ENCODE measurements at places on chromosomes 1 and 21.

GRCh38 chr1:53116307-53116810 is 26.1 kb downstream of the SLC1A7 start:
- no peak for DNase-seq

DNA sequence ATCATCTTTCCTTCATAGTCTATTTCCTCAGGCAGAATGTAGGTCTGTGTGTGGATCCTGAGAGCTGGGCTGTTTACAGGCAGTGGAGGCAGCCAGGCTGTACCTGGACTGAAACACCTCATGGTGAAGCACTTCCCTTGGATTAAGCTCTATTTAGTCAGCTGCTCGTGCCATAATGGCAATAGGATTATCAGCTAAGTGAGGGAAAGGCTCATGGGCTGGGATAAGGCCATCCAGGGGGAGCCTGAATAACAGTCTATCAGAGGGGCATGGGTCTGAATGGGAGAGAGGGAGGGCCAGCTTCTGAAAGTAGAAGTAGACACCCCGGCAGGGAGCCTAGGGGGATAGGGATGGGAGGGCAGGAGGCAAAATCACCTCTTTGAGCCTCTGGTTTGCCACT is 8.3 kb downstream of the RNASEL start:
- DNase-seq: no peak

DNA sequence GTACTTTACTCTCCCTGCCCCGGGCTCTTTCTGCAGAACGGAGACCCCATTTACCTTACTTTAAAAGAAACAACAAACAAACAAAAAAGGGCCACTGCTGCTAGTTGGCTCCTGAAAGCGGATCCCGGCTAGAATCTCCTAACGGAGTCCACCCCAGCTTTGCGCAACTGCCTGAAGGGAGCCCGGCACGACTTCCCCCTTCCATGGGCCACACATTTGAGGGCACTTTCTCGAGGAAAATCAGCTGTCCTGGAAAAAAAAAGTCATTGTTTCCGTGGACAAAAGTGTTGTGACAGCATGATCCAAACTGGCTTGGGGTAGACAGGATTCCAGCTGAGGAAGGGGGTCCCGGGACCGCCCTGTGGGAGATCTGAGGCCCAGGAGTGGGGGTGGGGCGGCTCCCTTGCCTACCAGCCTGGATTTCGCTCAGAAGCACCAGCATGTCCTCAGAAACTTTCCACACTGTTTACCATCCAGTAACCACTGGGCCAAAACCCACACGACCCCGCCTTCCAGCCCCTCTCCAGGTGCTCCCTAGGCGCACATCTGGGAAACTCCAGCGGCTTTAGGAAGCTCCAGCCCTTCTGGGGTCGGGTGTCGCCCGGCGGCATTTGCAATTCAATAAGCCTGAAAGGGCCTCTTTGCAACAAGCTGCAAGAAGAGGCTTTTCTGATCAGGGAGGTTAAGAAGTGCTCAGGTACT is 4.8 kb downstream of the RIPK4 start:
- DNase-seq: no peak

DNA sequence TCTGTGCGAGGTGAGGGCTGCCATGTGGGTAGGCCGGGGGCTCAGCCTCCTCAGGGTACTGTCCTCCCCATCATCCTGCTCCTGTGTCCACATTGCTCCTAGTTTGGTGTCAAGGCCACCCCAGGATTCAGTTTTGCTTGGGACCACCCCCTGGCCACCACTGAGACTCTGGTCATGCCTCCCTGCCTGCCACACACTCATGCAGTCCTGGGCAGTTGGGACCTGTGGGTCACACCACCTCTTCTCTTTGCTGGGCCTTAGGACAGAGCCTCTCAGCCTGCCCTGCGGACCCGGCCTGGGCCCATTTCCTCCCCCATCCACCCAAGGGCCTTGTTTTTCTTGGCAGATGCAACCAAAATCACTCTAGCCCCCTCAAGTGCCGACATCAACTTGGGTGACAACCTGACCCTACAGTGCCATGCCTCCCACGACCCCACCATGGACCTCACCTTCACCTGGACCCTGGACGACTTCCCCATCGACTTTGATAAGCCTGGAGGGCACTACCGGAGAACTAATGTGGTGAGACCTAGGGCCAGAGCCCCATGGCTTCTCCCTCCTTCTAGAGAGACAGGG is 19.4 kb downstream of the TMEM81 start:
- DNase-seq: no peak

GRCh38 chr1:66730462-66730861 is 21.8 kb upstream of the DYNLT5 start:
- DNase-seq: no peak

DNA sequence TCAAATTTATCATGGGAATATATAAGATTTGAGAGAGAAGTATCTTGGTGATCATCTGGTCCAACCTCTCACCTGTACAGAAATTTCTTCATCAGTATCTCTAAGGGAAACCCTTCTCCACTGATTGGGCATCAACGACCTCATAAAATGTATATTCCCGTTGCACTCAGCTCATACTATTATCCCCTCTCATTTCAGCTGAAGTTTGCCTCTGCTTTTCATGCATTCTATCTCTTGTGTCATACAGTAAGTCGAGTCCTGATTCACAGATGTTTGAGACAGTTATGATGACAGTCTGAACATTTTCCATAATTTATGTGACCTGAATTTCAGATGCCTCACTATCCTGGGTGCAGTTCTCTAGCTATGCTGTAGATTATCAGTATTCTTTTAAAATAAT is 21.0 kb downstream of the OR10R2 start:
- DNase-seq: no peak

DNA sequence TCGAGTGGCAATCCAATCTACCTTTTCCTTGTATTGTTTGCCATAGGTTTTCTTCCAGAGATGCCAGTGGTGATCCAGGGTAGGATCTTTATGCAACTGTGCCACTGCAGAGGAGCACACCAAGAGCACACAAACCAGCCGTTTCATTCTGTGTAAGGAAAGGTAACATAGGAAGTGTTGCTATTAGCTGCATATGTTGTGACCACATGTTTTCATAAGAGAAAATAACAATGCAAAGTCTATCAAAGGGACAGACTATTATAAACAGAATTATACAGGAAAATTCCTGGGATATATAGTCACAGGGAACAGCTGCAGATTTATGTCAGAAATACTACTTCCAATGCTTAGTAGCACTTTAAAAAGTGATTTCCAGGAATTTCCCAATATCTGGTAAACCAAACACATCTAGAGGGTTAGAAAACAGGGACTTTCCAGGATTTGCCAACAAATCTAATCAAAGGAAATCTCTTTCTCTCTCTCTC is 919 bp downstream of the CTSS start:
- DNase-seq: no peak
